ENCODE measurements at places on chromosomes 13 and 19.

DNA sequence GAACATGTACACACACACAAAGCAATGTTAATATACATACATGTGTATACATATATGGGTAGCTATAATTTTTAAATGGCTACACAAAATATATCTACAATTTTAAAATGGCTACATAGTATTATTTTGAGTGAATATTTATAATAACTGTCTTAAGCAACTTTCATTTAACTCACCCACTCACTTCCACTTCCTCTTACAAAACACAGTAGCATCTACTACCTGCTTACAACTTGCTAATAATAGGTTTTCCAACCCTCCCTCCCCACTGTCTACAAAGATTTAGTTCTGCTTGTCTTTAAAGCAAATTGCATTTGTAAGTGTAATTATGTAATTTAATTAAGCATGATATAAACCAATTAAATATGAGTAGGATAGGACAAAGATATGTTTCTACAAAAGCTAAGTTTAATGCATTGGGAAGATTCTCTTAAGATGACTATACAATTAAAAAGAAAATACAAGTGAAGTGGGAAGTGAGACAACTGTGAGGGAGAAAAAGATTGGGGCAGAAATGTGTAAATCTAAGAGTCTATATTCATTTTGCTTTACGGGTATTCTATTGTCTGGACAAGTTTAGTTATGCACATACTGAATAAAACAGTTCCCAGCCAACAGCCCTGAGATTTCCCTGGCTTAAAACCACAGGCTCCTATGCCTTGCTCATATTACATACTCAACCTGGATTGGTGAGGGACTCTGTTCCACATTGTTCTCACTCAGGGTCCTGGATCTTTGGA lies 583.1 kb downstream of the EFNB2 start:
- no peak for DNase-seq

GRCh38 chr19:1491114-1491848 lies at the start of gene REEP6:
Gene REEP6, plus strand, starts transcription at chr19:1491181. Its CDS starts 89 bp downstream, at chr19:1491270.
- DNase-seq, result no peak

- no peak for DNase-seq
These were observed 34.4 kb upstream of the TUBGCP3 start for GRCh38 chr13:112622375-112622774.

DNA sequence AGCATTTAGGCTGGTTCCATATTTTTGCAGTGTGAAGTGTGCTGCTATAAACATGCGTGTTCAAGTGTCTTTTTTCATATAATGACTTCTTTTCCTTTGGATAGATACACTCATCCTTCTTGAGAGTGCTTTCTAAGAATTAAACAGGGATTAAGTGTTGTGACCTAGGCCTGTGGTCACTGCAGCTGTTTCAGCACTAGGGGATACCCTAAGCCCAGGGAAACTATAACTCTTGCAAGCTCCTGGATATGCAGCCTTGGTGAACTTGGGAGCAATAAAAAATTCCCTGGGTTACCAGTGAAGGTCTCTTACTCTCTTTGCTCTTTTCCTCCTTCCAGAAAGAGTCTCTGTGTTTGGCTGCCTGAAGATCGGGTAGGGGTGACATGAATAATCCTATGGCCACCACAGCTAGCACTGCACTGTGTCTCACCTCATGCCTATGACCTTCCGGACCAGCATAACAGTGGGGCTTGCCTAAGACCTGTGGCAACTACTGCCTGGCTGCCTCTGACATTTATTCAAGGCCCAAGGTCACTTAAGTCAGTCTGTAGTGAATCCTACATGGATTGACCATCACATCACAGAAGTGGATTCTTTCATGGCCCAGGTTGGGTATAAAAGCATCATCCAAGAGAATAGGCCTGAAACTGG lies 799.7 kb downstream of the DACH1 start:
- DNase-seq, result peak; percentile 32

GRCh38 chr13:67664502-67664901 lies 434.4 kb upstream of the PCDH9 start:
- DNase-seq, result no peak

- no peak for DNase-seq
These were observed 16.8 kb downstream of the KBTBD7 start for GRCh38 chr13:41177616-41178015.

GRCh38 chr13:50152655-50153309 lies 137.5 kb downstream of the KCNRG start:
- no peak for DNase-seq

GRCh38 chr19:10892256-10892655 lies 20.9 kb downstream of the CARM1 start:
- no peak for DNase-seq

DNA sequence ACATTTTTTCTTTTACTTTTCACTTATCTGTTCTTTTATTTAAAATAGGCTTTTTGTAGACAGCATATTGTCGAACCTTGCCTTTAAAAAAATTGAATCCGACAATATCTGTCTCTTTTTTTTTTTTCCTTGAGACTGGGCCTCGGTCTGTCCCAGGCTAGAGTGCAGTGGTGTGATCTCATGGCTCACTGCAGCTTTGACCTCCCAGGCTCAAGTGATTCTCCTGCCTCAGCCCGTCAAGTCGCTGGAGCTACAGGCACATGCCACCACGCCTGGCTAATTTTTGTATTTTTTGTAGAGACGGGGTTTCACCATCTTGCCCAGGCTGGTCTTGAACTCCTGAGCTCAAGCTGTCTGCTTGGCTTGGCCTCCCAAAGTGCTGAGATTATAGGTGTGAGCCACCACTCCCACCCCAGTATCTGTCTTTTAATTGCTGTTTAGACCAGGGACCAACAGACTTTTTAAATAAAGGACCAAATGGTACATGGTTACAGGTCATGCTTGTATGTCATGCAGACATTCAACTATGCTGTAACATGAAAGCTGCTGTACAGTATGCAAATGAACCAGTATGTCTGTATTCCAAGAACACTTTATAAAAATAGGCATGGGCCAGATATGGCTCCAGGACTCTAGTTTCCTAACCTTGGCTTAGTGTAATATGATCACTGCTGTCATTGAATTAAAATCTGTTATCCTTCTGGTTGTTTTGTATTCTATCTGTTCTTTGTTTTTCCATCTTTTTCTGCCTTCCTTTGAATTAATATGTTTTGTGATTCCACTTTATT lies 80.3 kb downstream of the GJA3 start:
- DNase-seq, result no peak

DNA sequence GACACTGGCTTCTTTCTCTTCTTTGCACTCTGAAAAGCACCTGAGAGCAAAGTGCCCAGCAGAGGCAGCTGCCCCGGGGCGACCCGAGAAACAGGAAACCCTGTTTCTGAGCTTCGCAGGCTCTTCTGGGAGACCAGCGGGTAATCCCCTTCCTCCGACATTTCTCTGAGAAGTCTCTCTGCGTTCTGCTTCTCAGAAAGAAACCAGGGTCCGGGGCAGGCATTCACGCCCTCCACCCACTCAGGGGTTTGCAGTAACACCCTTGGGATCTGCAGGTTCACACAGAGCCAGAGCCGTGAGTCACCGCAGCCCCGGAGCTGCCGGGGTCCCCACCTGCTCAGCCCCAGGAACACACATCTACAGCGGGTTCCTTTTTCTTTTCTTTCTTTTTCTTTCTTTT lies 86.0 kb downstream of the GADD45B start:
- DNase-seq, result no peak

DNA sequence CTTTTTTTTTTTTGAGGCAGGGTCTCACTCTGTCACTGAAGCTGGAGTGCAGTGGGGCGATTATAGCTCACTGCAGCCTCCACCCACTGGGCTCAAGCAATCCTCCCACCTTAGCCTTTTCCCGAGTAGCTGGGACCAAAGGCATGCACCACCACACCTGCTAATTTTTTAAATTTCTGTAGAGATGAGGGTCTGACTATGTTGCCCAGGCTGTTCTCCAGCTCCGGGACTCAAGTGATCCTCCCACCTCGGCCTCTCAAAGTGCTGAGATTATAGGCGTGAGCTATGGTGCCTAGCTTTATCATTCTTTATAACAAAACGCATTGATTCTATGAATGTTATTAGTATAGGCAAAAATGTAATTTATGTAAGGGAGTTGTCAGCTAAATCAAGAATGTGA lies 17.9 kb upstream of the LYPD3 start:
- DNase-seq, result no peak

GRCh38 chr13:91355826-91356710 lies 8.6 kb downstream of the MIR17HG start:
- no peak for DNase-seq

DNA sequence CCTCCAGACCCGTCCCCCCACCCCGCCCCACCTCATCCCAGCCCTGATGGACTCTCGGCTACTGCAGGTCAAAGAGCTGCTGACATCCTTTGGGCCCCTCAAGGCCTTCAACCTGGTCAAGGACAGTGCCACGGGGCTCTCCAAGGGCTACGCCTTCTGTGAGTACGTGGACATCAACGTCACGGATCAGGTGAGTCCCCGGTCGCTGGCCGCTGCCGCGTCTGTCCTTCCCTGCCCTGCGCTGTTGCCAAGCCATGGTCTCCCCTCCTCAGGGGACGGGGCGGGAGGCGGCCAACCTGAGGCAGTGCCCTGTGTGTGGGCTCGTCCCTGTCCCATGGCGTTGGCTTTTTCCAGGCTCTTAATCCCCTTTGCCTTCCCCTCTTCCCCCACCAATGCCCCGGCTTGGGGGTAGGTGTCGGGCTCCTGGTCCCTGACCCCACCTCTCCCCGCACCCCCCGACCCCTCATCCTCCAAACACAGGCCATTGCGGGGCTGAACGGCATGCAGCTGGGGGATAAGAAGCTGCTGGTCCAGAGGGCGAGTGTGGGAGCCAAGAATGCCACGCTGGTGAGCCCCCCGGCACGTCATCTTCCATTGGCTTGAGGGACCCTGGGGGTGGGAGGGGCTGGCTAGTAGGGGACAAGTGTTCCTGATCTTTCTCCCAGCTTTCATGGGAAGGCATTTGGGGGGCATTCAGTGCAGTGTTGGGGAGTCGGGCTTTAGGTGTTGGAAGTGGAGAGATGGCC lies 6.2 kb upstream of the EPN1 start:
- no peak for DNase-seq

All from NCI-H748 treated with DMSO at 0.1 percent for 48 hours (cell line).